ENCODE measurements at places on chromosomes 11 and 22.

DNA sequence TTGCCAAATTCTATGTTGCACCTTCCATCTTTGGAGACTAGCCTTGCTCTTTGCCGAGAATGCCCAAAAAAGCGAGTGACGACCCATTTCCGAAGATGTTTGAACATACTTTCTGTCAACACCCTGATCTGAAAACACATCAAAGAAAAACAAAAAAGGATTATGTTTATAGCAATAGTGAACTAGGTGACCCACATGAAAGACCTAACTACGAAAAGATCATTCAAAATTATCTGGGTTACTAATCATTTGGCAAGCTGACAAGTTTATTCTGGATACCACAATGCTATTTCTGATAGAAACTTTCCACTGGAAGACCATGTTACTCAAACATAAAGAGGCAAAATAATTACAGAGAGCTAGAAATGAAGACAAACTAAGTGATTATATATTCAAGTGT lies 27.0 kb downstream of the KCNJ1 start:
- DNase-seq, result no peak

- DNase-seq, result no peak
These were observed 19.9 kb upstream of the CD81 start for GRCh38 chr11:2357246-2357645.

DNA sequence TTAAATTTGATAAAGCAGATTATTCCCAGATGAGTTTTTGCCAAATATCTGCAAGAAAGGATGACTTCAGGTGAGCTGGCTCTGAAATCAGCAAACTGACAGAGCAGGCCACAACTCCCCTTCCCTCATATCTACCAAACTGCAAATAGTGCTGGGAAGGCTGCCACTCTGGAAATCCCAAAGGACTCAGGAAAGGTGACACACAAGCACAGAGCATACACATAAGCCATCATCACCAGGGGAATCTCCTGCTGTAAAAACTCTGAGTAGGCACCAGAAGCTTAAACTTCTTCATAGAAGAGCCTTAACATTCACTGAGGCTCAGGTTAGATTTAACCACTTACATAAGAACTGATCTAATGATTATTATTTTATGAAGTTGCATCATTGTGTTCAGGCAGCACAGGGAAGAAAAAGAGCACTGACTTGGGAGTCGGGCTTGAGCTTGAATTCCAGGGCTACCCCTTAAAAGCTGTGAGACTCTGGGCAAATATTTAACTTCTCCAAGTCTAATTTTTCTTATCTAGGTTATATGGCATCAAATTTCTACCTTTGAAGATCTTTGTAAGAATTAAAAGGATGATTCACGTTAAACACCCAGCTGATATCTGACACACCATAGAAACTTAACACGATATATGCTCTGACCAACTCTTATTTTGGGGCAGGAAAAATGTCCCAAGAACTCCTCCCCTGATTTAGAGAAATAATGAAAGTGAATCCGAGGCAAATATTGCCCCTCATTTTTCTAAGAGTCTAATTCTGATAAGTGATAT lies 15.0 kb downstream of the SYTL2 start:
- DNase-seq, result no peak

DNA sequence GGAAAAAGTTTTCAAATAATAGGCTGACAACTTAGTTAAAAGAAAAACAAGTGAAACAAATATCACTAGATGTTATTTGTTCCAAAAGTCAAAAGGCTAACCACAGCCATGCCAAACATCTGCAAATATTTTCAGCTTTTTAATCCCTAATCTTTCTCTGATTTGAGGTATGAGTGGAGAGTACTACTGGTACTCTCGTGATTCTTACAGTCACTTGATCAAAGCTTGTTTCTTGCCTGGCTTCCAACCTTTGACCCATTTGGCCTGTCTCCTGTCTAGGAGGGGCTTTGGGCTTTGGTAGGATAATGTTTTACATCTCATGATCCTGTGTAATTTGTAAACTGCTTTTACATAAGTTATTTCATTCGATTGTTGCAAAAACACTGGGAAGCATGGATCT lies 301.8 kb upstream of the SORL1-AS1 start:
- no peak for DNase-seq

- DNase-seq, result no peak
These were observed 16.0 kb upstream of the EFCAB6 start for GRCh38 chr22:43827926-43828724.

DNA sequence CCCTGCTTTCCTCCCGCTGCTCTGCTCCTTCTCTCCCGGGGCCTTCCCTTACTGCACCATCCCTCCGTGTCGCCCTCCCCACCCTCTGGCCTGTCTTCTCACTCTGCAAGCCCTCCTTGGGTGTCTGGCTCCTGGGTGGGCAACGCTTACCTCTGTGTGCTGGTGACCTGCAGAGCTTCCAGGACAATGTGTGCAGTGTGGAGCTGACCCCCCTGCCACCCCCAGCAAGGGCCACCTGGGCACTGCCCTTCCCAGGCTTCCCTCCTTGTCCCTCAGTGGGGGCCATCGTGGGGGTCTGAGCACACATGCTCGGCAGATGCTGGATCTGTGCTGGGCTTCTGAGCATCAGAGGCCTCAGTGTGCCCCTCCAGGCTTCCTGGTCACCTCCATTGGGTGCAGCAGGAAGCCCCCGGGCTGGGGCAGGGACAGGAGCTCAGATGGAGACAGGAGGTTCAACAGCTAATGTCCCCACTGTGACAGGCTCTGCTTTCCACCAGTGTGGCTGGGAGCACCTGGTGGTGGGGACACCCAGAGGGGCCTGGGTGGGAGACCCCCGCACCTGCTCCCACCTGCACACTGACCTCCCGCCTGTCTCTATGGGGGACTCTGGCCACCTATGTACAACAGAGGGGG lies 7.8 kb upstream of the BRSK2 start:
- no peak for DNase-seq

DNA sequence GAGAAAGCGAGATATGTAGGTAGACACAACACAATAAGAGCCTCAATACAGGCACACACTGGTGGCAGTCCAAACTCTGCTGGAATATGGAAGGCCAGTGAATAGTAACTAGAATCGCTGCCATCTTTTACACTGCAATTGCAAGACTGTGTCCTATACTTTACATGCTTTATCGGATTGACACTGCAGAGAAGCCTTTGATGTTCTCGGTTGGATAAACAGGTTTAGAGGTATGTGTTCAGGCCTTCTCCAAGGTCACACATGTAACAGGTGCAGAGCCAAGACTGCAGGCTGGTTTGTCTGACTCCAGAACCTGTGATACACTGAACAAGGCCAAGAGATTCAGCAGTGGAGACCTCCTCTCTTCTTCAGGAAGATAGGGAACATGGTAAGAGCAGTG lies 5.1 kb downstream of the SAA1 start:
- DNase-seq, result no peak

GRCh38 chr11:69572861-69573260 lies 68.1 kb upstream of the CCND1 start:
- no peak for DNase-seq

GRCh38 chr11:116454020-116454645 lies 318.7 kb downstream of the BUD13 start:
- DNase-seq, result no peak

GRCh38 chr22:39408173-39408572 lies 8.6 kb downstream of the TAB1 start:
- no peak for DNase-seq

DNA sequence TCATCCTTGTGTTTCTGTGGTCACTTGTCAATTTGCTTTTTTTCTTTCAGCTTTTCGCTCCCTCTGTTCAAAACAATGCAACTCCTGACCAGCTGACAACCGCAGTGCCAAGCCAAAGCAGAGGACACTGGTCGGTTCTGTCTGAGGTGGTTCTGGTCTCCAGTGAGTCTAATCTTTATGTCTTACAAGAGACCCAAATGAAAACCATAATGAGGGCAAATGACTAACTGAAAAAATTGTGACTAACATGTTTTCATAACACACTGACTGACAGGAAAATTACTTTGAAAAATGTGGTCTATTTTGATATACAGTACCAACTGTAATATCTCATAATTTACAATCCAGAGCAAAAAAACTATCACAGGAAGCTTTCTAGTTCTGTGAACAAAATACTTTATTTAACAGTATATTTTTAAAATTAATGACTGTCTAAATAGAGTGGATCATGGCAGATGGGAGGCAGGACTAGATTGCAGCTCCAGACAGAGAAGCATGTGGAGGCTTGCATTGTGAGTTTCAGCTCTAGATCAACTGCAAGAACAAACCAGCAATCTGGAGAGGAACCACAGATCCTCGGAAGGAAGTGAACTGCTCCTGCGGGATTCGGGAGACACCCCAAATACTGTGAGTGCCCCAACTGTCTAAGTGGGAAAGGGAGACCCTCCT lies 311.8 kb downstream of the SBF2 start:
- no peak for DNase-seq

DNA sequence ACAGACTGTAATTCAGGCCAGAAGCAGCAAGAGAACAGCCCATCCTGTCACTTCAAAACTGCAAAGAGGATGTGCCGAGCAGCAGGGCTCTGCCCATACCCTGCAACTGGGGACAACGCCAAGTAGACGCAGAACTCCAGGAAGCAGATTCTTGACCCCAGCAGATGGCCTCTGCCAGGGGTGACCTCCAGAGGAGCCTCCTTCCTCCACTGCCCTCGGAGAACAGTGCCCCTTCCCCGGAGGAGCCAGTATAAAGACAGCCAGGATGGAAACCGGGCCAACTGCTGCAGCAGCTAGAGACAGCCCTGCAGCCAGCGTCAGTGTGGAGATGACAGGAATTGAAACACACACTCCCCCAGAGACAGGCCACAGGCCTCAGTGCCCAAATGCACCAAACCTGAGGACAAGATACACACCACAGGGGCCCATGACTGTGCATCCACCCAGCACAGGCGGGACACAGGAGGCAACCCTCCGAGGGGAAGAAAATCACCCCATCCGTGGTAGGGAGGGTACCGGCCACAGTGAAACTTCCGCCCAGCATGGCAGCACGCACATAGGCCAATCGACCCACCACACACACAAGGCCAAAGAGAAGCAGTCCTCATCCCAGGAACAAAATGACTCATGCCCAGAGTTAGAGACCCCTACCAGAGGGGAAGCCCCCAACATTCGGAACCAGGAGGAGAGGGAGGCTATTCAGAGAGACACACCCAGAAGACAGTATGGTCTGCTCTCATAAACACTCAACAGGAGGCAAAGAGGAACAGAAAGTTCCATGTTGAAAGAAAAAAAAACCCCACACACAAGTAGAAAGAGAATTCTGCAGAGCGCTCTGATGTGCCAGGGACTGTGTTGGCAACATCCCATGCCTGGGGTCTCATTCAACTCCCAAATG lies 5.6 kb downstream of the AHNAK start:
- no peak for DNase-seq

DNA sequence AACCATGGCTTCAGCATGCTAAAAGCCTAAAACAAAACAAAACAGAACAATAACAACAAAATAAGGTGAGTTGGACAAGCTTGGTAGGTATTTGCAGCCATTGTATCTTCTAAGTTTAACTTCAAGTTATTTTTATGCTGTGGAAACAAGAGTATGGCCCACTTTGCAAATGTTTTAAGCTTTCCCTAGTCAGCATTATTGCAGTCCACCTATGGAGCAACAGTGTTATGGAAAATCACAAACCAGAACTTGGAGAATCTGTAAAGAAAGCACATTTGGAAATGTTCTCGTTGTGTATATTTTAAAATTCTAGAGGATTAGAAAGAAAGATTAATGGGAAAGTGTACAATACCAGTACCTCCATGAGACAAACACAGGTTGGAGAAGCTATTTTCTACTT lies 7.4 kb upstream of the SLC5A12 start:
- no peak for DNase-seq

GRCh38 chr11:32213223-32213622 lies 122.3 kb downstream of the RCN1 start:
- no peak for DNase-seq

DNA sequence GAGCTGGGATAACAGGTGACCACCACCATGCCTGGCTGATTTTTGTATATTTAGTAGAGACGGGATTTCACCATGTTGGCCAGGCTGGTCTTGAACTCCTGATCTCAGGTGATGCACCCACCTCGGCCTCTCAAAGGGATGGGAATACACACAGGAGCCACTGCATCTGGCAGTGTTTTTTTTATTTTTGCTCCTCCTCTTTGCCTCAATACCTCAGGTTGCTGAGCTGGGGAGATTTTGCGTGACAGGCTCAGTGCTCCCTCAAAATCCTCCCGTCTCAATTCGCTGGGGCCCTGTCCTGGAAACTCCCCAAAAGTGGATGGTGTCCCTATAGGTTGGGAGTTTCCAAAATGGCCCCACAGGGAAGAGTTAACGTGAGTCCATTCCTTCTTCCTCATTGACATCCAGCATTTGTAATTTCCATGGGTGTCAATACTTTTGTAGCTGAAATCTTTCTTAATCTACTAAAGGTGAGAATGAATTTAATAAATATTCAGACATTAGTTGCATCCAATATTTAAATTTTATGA lies 71.8 kb downstream of the GGTLC2 start:
- no peak for DNase-seq

GRCh38 chr11:44006917-44007361 lies 40.8 kb upstream of the ACCSL start:
- no peak for DNase-seq

- no peak for DNase-seq
These were observed 15.2 kb downstream of the DDX17 start for GRCh38 chr22:38490915-38491314.

DNA sequence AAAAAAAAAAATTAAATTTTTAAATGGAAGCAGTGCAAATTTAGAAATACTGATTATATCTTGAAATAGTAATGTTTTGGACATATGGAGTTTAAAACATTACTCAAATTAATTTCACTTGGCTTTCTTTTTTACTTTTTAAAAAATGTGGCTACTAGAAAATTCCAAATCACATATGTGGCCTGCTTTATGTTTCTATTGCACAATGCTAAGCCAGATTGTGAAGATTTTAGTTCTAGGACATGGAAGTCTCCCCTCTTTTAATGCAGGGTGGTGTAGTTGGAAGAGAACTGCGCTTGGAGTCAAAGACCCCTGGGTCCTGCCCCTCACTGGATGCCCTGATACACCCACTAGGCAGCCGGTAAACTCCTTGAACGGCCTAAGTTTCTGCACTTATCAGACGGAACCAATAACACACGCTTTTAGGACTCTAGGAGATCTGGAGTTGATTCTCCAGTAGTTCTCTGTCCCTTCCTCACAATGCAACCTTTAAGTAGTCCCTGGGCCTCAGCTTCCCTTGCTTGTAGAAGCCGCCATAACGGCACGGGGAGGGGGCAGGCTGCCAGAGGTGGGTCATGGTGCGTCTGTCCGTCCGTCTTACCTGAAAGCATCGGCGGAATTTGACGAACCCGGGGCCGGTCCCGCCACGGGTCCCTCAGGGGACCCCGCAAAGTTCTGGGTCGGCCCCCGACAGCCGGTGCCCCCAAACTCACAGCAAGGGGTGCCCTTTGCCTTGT lies 505 bp downstream of the FAM227A start:
- no peak for DNase-seq

GRCh38 chr11:36586543-36586942 lies 7.8 kb upstream of the IFTAP start:
- no peak for DNase-seq

DNA sequence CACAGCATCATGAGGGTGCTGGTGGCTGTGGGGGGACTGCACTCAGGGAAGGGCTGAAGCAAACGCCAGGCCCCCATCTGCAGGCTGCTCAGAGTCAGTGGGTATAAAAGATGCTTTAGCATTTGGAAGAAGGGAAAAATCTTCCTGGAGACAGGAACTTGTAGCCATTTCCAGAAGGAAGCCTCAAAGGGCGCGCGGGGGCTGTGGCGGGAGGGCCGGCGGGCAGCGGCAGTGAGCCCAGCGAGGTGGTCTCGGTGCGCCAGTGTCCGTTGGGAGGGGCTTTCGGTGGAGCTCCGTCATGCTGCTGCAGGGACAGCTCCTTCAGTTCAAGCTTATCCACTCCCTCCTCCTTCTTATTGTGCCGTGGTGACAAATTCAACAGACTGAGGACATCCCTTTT lies 63.0 kb upstream of the PITPNB start:
- no peak for DNase-seq

GRCh38 chr11:100833276-100833675 lies 146.2 kb downstream of the ARHGAP42 start:
- no peak for DNase-seq
